BJ (cell line): ENCODE measurements at places on chromosomes 2 and 18. TPM values are rescaled to one million over a fixed set of nuclear protein-coding genes. Genes with fewer than 3 reads are reported as not detected.

DNA sequence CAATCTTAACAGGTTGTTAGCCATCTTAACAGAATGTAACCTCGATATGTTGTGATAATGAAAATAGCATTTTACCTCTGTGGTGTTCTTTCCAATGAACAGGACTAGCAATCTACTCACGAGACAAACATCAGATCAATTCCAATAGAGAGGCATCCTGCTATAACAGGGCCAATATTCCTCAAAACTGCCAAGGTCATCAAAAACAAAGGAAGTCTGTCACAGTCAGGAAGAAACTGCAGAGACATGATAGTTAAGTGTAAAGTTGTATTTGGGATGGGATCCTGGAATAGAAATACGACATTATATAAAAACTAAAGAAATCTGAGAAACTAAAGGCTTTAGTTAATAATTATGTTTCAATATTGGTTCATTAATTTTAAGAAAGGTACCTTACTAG, 588.9 kb upstream of the NETO1 start:
- DNase-seq, result no peak

- no peak for DNase-seq
These were observed 67.5 kb upstream of the CD226 start for GRCh38 chr18:70015127-70015526.

The RNMT gene
- 10.7 and 18.6 TPM in 2 replicates for polyA plus RNA-seq

The PHOSPHO2 gene
- 0.40 and 1.4 TPM in 2 replicates for polyA plus RNA-seq

The MALT1 gene
- 11.4 and 22.9 TPM in 2 replicates for polyA plus RNA-seq

GRCh38 chr2:198880986-198881385, 576.8 kb downstream of the SATB2 start:
- DNase-seq, result no peak
